WERI-Rb-1 (cell line): ENCODE measurements at places on chromosomes 16 and 17.

GRCh38 chr16:80317599-80318037 lies 223.2 kb upstream of the DYNLRB2 start:
- DNase-seq, result peak; percentile 5

DNA sequence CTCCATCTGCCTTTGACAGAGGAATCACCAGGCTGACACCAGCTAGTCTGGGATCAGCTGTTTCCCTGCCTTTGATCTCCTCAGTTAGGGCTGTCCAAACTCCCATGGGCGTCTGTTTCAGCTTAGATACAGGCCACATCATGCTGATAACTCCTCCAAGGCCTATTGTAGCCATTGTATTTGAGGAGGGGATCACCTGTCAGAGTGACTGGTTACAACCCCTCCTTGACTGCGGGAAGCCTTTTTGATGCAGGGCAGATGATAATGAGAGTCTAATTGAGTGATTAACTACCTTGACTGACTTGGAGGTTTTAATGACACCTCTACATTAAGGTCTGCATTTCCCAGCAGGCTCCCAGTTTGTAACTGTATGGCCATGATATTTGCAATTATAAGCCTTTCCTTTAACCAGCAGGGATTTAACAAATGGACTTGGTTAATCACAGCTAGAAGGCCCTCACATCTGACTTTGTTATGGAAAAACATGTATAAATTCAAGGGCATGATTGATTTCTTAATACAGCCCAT lies 863.5 kb downstream of the KCNJ2 start:
- DNase-seq, result peak; percentile 94

GRCh38 chr17:9435165-9435564 lies 140.5 kb downstream of the STX8 start:
- DNase-seq, result no peak

GRCh38 chr16:8087146-8087545 lies 503.2 kb downstream of the TMEM114 start:
- DNase-seq, result no peak

- peak; percentile 46 for DNase-seq
Observed at GRCh38 chr16:6645768-6646568, 686.7 kb upstream of the RBFOX1 start.

- no peak for DNase-seq
Observed at GRCh38 chr16:4376893-4377572, 5.4 kb downstream of the VASN start.

DNA sequence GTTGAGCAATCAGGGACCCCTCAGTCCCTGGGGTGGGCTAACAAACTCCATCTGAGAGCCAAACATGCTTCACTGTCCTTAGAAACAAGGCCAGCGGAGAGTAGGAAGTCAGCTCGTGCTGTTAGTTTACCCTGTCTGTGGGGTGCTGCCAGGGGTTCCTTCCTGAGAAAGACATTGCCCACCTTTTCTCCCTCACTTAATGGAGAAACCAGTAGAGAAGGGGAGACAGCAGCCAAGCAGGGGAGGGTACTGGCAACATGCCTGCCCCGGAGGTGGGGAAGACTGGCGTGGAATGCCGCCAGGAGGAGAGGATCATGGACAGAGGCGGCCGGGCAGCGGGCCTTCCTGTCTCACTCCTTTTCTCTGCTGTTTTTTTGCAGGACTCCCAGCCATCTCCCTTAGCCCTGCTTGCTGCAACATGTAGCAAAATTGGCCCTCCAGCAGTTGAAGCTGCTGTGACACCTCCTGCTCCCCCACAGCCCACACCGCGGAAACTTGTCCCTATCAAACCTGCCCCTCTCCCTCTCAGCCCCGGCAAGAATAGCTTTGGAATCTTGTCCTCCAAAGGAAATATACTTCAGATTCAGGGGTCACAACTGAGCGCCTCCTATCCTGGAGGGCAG lies 19.9 kb downstream of the SP2 start:
- no peak for DNase-seq

DNA sequence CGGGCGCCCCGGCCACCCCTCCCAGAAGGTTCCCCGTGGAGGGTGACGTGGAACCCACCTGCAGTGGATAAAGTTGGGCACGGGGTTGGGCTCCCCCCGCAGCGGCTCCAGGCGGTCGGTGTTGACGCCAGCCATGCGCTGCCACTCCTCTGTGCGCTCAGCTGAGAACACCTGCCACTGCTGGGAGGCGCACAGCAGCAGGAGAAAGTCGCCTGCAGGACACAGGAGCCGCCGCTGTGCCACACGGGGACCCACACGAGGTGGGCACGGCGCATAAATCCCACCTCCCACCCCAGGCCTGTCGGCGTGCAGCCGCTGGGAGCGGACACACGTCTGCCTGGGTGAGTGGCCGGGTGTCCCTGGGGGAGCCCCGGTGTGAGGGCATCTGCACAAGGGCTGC lies 20.7 kb downstream of the CTU2 start:
- DNase-seq, result no peak

GRCh38 chr16:84820305-84820684 lies 510 bp downstream of the CRISPLD2 start:
- DNase-seq, result no peak

DNA sequence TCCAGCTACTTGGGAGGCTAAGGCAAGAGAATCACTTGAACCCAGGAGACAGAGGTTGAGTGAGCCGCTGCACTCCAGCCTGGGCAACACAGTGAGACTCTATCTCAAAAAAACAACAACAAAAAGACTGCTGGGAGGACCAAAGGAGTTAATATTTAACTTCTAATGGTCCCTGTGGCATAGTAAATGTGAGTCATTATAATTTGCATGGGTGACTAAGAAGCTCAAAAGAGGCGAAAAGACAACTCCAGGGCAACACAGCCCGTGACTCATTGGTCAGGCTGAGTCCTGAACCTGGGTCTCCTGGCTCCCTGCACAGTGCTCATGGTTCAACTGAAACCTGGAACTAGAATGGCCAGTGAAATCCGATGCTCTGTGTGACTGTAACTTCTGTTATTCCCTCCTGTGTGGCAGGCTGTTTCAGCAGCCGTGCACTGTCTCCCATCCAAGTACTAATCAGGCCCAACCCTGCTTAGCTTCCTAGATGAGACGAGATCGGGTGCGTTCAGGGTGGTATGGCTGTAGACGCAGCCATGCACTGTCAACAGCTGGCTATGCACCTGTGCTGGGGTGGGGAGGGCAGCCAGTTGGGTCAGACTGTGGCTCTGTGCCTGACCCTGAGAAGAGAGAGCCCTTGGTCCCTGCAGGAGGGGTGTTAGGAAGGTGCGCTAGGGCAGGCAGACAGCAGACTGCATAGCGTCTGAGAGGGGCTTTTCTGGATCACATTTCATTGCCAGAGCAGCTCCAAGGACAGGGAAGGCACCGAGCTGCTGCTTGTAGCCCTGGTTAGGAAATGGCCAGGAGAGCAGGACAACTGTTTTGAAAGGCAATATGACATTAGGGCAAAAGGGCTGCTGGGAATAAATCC lies 14.5 kb upstream of the GPRC5C start:
- peak; percentile 74 for DNase-seq

DNA sequence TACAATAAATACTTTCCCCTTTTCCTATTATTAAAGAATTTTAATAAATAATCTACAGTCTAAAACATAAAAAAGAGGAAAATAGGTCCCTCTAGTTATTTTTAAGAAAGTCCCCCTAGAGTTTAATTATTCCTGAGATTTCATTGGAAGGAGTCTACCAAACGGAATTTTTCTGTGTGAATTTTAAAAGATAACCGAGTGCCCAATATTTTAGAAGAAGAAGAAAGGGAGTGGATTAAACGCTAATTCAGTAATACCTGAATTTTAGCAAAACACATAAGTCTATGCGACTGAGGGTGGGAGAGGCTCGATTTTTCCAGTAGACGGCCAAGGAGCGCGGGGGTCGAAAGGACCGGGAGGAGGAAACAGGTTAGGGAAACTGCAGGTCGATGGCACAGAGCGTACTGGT lies 2.2 kb downstream of the HOXB2 start:
- no peak for DNase-seq

DNA sequence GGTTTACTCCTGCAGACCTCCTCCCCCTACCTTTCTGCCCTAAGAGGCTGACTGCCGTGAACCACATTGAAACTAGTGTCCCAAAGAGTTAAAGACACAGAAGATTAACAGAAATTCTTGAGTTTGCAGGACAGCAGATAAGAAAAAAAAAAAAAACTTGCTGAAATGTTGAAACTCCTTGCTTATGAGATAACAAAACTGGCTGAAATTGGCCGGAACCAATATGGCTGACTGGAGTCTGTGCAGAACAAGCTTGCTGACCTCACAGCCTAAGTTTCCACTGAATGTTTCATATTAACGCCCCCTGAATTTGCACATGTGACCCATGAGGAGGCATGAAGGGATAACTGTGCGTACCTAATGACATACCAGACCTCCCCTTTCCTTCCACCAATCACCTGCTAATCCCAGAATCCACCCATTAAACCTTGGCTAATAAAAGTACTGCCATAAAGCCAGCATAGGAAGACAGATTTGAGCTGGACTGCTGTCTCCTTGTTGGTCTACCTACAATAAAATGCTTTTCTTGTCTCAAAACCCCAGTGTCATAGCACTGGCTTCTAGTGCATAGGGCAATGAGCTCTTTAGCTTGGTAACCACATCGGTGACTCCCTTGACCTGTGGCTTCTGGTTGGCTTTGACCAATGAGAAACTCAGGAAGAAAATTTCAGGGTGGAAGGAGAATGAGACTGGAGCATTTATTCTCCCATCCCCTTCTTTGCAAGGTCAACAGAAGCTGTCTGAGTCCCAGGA lies 80.1 kb downstream of the PMP22 start:
- no peak for DNase-seq

- DNase-seq, result no peak
Observed at GRCh38 chr17:55325406-55325805, 60.6 kb downstream of the HLF start.

- no peak for DNase-seq
Observed at GRCh38 chr16:53968896-53969295, 264.9 kb downstream of the FTO start.

DNA sequence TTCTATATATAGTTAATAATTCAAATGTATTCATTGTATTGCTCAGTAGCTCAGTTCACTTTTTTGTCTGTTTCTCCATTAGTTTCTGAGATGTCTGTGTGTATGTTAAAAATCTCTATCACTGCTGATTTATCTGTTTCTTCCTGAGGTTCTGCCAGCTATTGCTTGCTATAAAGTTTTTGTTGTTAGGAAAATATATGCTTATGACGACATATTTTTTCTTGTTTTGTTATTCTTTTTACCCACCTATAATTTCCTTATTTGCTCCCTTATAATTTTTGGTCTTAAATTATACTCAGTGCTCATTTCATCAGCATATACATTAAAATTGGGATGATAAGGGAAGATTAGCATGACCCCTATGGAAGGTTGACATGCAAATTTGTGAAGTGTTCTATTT lies 200.6 kb downstream of the GSG1L start:
- DNase-seq, result no peak

- peak; percentile 62 for DNase-seq
Observed at GRCh38 chr16:24204150-24204665, 51.9 kb upstream of the CACNG3 start.

GRCh38 chr17:9371019-9371418 lies 204.6 kb downstream of the STX8 start:
- no peak for DNase-seq

- DNase-seq, result no peak
Observed at GRCh38 chr17:34465789-34466188, 102.8 kb upstream of the CCL1 start.

- DNase-seq, result peak; percentile 60
Observed at GRCh38 chr17:67221062-67221998, 23.7 kb downstream of the HELZ start.

DNA sequence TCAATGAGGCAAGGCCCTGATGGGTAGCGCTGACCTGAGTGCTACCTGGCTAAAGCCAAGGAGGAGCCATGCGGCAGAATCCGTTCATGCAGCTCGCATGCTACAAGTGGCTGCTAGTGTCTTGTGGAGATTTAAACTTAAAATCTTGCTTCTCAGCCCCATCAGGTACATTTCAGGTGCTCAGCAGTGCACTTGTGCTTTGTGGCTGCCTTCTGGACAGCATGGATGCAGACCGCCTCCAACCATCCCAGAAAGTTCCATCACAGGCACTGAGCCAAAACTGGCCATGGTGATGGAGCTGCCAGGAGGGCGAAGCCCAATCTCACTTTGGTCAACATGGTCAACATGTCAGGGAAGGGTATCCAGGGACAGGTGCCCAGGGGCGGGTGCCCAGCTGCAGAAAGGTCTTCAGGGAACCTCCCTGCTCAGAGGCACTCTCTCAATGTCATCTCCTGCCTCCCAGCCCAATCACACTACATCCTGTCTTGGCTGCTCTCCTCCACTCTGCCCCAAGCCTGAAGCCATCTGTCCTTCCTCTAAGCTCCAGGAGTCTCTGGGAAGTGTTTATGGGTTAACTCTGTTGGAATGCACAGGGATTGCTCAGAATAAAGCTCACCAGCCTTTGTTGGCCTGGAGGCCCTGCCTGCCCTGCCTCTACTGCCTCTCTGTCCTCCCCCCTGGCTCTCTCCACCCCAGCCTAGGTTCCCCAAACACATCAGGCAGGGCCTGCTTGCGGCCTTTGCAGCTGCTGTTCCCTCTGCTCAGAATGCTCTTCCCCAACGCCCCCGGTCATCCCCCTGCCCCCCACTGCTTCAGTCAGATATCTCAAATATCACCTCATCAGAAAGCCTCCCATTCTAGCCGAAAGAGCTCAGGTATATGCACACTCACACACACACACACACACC lies 18.3 kb upstream of the TNFRSF13B start:
- DNase-seq, result peak; percentile 47

DNA sequence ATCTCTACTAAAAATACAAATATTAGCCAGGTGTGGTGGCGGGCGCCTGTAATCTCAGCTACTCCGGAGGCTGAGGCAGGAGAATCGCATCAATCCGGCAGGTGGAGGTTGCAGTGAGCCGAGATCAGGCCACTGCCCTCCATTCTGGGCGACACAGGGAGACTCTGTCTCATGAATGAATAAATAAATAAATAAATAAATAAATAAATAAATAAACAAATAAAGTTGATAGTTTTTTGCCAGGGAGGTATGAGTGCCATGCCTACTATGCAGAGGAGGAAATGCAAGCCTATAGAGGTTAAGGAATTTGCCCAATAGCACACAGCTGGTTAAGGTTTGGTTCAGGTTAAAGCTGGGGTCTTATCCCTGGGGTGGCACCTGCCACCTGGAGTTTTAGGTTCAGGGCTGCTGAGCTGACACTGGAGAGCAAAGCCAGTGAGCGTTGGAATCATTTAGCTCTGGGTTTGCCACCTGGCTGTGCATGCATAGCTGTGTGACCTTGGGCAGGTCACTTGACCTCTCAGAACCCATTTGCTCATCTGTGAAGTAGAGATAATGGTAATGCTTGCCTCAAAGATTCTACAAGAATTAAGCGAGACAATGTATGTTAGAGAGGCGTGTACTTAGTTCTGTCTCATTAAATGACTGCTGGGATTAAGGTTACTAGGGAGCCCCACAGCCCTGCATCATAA lies 1.2 kb downstream of the OTOA start:
- no peak for DNase-seq
